ENCODE measurements at places on chromosomes 16 and 17.
A peak's percentile ranks its signal among the peaks of the same experiment; 100 is the strongest.

DNA sequence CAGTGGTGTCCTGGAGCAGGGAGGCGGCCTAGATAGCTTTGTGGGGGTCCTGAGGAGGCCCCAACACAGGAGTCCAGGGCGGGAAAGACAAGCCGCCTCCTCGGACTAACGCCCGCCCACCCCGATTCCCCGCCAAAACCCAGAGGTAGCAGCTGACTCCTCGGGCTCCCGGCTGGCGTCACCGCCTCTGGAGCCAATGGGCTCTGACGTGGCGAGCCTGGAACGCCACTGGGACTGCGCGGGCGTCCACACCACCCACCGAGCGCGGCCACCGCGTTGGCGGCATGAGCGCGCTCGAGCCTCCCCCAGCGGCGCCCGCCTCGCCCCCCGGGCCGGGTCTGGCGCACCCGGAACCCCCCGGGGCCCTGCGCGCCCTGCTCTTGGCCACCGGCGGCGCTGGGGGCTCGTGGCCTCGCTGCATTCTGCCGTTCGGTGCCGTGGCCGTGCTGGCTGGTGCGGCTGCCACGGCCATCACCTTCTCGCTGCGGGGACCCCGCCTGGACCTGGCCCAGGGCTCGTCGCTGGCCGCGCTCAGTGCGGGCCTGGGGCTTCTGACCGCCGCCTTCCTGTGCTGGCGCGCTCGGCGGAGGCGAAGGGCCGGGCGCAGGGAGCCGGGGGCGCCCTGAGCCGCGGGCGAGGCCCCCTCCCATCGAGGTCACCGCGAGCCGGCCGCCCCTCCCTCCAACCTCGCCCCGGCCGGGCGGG, 3.4 kb upstream of the NTN3 start:
- DNase-seq, result no peak

GRCh38 chr17:5219536-5219935, 15.1 kb downstream of the SCIMP start:
- no peak for DNase-seq

DNA sequence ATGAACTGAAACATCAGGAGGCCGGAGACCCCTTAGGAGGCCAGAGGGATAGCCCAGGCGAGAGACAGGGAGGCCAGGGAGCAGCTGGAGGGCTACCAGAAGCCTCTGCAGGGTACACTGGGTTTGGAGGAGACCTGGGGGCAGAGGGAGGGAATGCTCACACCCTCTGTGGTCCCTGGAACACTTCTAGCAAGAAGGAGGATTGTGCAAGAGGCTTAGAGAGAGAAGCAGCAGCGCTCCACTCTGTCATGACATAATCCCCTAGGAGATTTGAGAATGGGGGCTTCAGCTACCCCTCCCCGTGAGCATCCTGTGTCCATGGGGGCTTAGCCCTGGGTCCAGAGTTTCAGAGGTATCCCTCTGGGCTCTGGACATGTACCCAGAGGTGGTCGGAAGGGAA, 15.8 kb downstream of the GPR142 start:
- DNase-seq, result no peak

- DNase-seq, result no peak
Observed at GRCh38 chr17:15086776-15087295, 178.3 kb downstream of the PMP22 start.

DNA sequence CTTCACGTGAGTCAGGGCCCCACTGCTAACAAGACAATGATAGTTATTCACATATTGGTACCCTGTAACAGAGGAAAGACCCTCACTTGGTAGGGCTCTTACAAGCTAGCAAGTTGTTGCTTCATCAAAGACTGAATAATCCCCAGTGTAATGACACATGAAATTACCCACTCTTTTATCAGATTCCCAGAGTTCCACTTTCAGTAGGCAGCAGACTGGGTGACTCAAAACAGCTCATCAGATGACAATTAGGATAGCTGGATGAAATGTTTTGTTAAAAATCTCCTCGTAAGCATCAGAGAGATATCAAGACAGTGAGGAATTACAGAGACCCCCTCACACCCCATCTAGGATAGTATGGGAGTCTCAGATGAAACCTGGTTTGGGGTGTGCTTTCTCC, 6.8 kb upstream of the OR1E2 start:
- DNase-seq, result no peak

GRCh38 chr17:4569591-4569990, 9.2 kb upstream of the GGT6 start:
- no peak for DNase-seq

- peak; percentile 61 for DNase-seq
Observed at GRCh38 chr17:50056217-50056960, 479 bp downstream of the ITGA3 start.

DNA sequence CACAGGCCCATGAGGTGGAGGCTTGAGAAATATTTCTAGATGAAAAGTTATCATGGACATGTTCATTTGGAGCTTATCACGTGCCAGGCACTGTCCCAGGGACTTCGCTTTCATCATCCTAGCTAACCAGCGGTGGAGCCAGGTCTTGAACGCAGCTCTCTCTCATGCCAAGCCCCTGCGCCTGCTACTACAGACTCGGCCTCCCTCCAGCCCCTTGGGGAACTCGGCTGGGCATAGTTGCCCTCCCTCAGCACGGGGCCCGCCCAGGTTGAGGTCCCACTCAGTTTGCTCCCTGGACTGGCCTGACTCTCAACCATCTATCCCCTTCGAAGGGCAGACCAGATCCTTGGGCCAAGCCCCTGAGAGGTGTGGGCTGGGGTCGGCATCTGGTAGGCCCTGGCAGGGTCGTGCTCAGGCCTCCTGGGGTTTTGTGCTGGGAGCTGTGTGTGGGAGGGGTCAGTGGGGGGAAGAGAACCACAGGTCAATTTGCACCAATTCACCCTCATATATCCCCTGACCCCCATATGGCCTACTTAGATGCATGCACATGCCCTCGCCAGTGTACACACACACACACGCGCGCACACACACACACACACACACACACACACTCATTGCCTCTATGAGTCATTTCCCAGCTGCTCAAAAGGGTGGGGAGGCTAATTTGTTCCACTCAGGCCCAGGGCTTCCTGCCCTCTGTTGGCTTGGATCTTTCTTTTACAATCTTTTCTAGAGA, 12.1 kb upstream of the SCN4A start:
- DNase-seq, result no peak

GRCh38 chr17:56478836-56479447, 114.6 kb upstream of the NOG start:
- no peak for DNase-seq

GRCh38 chr17:31052187-31052889, 42.4 kb upstream of the NF1 start:
- no peak for DNase-seq

DNA sequence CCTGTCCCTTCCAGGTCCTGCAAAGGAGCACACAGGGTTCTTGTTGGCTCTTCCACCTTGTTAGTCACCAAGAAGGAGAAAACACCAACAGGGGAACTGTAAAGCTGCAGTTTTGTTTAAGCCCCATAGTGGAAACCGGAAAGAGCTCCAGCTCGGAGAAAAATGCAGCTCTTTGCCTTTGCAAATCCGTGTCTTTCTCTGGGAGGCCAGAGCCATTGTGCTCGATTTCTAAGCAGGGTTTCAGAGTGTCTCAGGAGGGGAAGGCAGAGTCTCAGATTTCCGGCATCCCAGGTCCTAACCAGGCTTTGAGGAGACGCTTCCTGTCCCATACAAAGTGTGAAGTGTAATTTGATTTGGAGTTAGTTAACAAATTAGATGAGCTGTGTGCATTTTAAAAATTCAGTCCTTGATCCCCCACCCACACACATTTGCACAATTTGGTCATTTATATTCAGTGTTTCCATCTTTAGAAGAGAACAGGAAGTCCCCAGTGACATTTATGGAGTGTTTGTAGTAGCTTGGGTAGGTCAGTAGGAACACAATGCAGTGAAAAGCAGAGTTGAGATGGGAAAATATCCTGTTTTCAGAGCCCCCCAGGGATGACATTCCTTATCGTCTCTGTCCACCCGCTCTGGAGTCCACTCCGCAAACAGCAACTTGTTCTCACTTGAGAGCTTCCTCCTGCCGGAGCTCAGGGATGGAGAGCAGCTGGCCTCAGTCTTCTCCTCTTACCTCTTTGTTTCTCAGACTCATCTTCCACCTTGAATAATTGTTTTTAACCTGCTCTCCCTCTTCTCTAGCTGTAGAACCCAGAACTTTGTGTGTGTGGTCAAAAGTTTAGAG, 331.9 kb downstream of the SEC14L1 start:
- DNase-seq, result no peak

- DNase-seq, result no peak
Observed at GRCh38 chr16:10206215-10206614, 24.0 kb upstream of the GRIN2A start.

- DNase-seq, result no peak
Observed at GRCh38 chr17:15048933-15049794, 216.0 kb downstream of the PMP22 start.

Data from stimulated activated CD8-positive, alpha-beta memory T cell treated with anti-CD3 and anti-CD28 coated beads, Interleukin-15, amount 100 ng/mL, for 48 hours (primary cell).